GM23338 (cell line): ENCODE measurements at places on chromosomes 7 and 10.

- no peak for DNase-seq
These were observed 226.9 kb downstream of the ABCA13 start for GRCh38 chr7:48398191-48398590.

- DNase-seq, result peak; percentile 99
These were observed at the start of gene AVPI1 for GRCh38 chr10:97686962-97687784. AVPI1 (minus strand) TSS chr10:97687241; CDS start chr10:97679905, 7,336 bp downstream.

DNA sequence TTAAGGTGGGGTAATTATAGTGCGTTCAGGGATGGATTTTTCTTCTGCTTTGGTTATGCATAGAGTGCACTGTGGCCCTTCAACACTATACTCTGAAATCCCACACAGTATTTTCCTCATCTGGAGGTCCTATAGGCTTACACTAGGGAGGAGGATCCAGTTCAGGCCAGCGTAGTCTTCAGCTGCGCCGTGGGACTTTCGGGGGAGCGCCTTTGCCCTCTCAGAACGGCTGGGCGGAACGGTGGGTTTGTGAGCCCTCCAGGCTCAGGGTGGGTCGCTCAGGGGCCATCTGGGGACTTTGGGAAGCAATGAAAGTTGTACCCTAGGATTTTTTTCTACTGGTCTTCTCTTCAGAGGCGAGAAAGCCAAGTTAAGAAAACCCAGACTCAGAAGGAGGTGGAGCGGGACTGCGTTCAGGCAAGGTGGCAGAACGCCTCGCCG is 652 bp upstream of the VPS26A start:
- DNase-seq, result peak; percentile 73

DNA sequence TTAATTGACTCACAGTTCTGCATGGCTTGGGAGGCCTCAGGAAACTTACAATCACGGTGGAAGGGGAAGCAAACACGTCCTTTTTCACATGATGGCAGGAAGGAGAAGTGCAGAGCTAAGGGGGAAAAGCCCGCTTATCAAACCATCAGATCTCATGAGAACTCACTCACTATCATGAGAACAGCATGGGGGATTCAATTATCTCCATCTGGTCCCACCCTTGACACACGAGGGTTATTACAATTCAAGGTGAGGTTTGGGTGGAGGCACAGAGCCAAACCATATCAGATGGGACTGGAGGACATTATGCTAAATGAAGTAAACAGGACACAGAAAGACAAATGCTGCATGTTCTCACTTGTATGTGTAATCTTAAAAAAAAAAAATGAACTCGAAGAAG is 141.4 kb upstream of the HABP2 start:
- no peak for DNase-seq

DNA sequence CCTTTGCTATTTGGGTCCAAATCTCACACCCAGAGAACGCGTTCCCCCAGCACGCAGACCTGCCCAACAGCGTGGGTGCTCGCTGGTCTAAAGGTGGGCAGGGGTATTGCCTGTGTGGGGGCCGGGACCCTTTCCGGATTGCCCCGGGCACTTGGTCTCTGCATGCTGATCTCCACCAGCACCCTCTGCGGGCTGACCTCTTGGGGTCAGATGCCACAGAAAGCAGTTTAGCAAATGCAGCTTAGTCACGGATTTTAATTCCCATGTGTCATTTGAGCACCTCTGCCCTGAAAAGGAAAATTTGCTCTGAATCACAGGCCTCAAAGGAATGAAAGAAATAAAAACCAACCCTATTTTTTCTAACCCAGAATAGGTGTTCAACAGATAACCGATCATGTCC is 46.7 kb downstream of the PKD1L1 start:
- no peak for DNase-seq

- no peak for DNase-seq
These were observed 83.0 kb downstream of the ZNF365 start for GRCh38 chr10:62457196-62457595.

DNA sequence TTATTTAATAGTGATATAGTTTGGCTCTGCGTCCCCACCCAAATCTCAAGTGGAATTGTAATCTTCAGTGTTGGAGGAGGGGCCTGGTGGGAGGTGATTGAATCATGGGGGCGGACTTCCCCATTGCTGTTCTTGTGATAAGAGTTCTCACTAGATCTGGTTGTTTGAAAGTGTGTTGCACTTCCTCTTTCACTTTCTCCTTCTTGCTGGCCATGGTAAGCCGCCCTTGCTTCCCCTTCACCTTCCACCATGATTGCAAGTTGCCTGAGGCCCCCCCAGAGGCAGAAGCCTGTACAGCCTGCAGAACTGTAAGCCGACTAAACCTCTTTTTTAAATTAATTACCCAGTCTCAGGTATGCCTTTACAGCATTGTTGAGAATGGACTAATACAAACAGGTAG is 101.4 kb downstream of the MTPAP start:
- DNase-seq, result no peak

DNA sequence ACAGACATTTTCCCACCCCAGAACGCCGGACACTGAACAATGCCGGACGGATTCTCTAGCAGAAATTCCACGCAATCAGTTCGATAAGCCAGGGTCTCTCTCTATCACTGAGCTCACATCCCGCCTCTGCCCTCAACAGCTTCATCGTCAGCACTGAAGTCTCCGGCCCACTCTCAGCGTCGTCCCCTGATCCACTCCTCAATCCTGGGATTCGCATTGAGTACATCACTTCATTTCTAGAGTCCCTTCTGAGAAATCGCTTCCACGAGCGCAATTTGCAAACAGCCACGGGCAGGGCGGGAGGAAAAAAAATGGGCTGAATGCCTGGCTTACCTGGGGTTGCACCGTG is 365 bp downstream of the YME1L1 start:
- peak; percentile 24 for DNase-seq

DNA sequence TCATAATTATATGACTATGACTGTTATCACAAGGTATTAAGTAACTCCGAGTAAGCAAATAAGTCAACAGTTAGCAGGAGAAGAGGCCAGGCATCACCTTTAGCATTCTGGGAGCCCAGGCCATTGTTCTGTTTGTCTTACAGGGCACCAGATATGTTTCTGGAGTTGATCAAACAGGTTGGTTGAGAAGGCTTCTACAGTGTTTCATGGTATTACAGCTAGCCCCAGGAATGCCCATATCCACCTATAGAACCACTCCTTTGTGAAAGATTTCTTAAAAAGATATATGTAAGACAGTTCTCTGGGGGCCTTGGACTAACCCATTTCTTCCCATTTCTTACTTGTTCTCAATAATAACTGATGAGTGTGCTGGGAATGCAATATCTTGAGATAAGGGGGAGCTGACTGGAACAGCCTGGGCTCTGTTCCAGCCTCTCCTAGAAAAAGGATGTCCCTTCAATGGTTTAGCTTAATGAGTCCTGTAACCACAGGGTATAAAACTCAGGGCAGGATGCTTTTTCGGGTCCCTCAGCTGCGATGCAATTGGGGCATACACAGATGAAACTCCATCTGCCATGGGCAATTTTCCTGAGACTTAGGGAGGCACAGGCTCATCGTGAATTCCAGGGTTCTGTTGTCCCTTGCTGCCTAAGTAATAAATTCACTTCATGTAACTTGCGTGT is 286.4 kb downstream of the BAMBI start:
- no peak for DNase-seq

- DNase-seq, result no peak
These were observed 238.4 kb downstream of the DIP2C start for GRCh38 chr10:451021-451471.

GRCh38 chr7:102153599-102153946 is 133.1 kb upstream of the SH2B2 start:
- DNase-seq, result no peak
